ENCODE measurements at places on chromosomes 11 and 22.

DNA sequence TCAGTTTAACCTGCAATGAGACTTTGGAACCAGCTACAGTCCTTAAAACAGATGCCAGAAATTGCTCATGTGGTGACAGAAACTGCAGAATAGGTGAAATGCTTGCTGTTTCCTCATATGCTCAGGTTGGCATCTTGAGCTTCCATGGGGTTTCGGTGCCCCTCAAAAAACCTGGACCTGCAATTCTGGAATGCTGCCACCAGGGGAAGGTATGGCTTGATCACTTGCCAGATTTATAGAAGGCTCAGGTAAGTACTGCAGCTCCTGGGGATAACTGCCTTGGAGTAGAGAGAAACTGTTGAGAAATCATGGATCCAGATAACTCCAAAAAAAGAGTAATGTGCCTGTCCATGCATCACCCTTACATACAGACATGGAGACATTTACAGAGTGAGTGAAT is 113.0 kb downstream of the CTTN start:
- no peak for DNase-seq

GRCh38 chr11:119745112-119745511 is 16.1 kb upstream of the NECTIN1 start:
- DNase-seq, result no peak

GRCh38 chr22:41668971-41669911 is 19.4 kb downstream of the SNU13 start:
- peak; percentile 94 for DNase-seq

DNA sequence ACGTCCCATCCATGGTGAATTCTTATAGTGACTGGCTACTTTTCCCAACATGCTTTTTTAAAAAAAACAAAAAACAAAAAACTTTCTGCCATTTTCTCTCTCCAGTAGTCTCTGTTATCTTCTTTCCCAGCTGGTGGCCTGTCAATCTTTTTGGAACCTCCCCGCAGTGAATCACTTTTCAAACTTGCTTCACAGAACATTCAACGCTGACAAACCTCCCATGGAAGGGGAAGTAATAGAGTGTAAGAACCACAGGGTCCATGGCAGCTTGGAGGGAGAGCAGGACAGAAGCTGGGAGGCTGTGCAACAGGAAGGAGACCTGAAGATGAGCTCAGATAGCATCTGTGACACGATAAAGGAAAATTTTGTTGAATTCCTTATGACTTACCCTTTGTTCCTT is 9.8 kb upstream of the CECR2 start:
- DNase-seq, result peak; percentile 2

DNA sequence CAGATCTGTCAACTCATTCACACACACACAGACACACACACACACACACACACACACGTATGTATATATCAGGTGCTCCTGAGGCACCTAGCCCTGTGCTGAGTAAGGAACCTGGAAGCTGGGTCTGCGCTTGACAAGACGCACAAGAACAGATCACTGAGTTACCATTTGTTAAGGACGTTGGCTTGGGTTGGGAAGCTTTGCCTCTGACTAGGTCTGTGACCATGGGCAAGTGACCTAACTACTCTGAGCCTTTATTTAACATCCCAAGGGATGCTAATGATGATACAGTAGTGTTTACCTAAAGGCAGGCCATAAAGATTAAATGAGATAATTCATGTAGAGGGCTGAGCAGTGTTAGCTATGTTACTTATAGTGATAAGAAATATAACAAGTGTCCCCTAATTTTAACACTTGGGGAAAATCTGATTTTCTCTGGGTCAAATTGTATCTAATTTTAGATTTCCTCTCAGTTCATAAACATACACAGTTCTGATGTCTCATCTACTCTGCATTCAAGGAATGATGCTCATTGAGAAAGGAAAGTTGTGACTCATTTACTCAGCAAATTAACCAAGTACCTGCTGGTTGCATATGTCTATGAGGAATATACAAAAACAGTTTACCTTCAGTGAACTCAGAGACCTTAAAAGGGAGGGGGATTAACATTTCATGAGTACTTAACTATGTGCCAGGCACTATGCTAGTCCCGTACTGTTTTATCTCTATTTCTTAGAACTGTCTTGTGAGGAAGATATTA is 13.6 kb downstream of the RNF185 start:
- peak; percentile 90 for DNase-seq

- DNase-seq, result peak; percentile 89
These were observed at the start of gene MMP1 for GRCh38 chr11:102798012-102798746. Gene MMP1, minus strand, starts transcription at chr11:102798160. Its CDS starts 68 bp downstream, at chr11:102798092.

GRCh38 chr11:65184146-65184545 is 2.4 kb downstream of the CAPN1 start:
- DNase-seq, result no peak

Measured in fibroblast of skin of right biceps (primary cell).